Spinal cord (tissue), 10 donors: ENCODE measurements at places on chromosomes 13 and 19. TPM values are rescaled to one million over a fixed set of nuclear protein-coding genes. Genes with fewer than 3 reads are reported as not detected.

ADGRE1 gene
- 1.1 TPM for total RNA-seq

DNA sequence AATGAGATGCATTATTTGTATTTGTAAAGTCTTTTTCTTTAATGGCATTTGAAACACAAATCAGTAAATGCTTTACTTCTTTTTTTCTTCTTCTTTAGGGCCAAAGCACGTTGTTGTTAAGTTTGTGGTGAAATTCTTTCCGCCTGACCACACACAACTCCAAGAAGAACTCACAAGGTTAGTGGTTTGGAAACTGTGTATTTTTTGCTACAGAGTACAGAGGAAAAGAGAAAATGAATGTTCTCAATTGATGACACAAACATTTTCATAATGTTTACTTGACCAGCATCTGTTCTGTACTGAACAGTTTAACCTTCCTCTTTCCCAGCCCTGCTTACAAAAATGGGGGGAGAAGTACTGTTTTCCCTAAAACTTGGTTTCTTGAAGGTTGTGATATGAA, 190.9 kb upstream of the RNF113B start:
- DNase-seq, result no peak

- DNase-seq, result no peak
These were observed 421.7 kb upstream of the GPC6 start for GRCh38 chr13:92804926-92805325.

GRCh38 chr13:99908140-99908803, 63.3 kb downstream of the ZIC5 start:
- DNase-seq, result no peak

GRCh38 chr13:79457390-79457789, 23.6 kb upstream of the NDFIP2 start:
- no peak for DNase-seq
